Hepatic stellate cell (primary cell): ENCODE measurements at places on chromosomes 2 and 18.

GRCh38 chr18:62975785-62976184 lies 260.4 kb downstream of the PHLPP1 start:
- DNase-seq: no peak

DNA sequence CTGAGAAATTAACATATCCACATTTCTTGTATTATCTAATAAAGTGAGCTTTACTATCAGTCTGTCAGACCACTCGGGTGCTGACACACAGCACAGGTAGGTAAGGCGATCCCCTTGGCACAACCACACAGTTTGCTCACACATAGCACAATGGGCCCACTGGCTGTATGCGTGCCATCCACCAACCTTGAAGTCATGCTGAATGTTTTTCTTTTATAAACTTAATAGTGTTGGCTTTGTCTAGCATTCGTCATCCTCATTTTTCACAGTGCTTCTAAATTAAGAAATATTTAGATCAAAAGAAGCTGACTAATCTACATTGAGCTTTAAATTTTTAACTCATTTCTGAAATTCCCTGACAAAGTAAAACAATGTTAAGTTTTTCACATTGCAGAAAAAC lies 50.0 kb upstream of the PAPOLG start:
- no peak for DNase-seq

DNA sequence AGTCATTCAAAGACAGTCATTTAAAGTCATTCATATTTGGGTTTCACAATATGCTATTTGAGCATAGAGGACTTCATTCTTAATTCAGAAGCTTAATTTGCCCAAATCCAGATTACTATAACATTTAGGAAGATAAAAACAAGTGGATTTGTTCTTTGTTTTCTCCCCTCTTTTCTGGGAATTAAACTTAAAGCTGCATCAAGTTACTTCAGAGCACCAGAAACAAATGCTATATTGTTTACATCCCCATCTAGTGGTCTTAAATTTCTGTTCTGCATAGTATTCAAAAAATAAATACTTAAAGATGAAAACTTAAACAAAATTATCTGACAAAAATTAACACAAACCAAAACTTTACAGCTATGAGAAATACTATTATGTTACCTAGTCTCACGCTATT lies 34.7 kb upstream of the MARCHF7 start:
- DNase-seq: no peak

- DNase-seq: no peak
These were observed 632.5 kb downstream of the BCL11A start for GRCh38 chr2:59920961-59921360.

DNA sequence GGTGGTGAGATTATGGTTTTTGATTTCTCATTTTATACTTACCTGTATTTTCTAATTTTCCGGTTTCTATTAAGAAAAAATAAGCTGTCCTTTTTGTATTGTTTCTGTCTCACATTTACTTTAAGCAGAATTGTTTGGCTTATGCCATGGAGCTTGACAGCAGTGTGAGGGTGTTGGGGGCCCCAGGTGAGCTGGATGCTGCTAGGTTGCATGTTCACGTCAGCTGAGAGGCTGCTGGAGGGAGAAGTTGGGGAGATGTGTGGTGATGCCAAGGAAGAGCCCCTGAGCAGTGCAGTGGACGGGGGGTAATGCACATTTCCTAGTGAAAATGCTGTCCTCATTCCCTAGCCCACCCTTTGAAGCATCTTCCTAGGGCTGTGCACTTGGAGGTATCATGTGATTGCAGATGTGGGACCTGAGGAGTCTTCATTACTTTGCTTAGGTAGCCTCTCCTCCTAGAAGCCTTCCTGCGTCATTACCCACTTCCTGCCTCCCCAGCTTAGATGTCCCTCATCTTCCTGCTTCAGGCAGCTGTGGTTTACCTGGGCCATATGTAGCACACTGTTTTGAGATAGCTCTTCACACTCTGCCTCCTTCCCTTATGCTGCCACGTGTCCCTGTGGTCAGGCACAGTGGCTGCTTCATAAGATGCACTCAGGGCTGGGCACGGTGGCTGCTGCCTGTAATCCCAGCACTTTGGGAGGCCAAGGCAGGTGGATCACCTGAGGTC lies 16.2 kb downstream of the ATG16L1 start:
- no peak for DNase-seq

GRCh38 chr2:12501469-12502158 lies 215.1 kb upstream of the TRIB2 start:
- DNase-seq: no peak

- DNase-seq: no peak
These were observed 26.0 kb upstream of the CSRNP3 start for GRCh38 chr2:165443511-165443910.

- DNase-seq: no peak
These were observed 179.7 kb downstream of the WDPCP start for GRCh38 chr2:63408530-63408929.

- no peak for DNase-seq
These were observed 16.7 kb upstream of the ZSCAN30 start for GRCh38 chr18:35306588-35307250.

GRCh38 chr2:193469251-193469650 lies 1274.5 kb upstream of the TMEFF2 start:
- no peak for DNase-seq

- no peak for DNase-seq
These were observed 3.3 kb downstream of the AGAP1 start for GRCh38 chr2:235497096-235497495.

- DNase-seq: no peak
These were observed 38.1 kb downstream of the LDLRAD4 start for GRCh38 chr18:13256444-13257305.
